ENCODE measurements at places on chromosomes 1 and 21.

- no peak for DNase-seq
Measured at GRCh38 chr1:109822749-109823542, 59.2 kb upstream of the EPS8L3 start.

- no peak for DNase-seq
Measured at GRCh38 chr1:238647877-238648276, 738.5 kb upstream of the CHRM3 start.

DNA sequence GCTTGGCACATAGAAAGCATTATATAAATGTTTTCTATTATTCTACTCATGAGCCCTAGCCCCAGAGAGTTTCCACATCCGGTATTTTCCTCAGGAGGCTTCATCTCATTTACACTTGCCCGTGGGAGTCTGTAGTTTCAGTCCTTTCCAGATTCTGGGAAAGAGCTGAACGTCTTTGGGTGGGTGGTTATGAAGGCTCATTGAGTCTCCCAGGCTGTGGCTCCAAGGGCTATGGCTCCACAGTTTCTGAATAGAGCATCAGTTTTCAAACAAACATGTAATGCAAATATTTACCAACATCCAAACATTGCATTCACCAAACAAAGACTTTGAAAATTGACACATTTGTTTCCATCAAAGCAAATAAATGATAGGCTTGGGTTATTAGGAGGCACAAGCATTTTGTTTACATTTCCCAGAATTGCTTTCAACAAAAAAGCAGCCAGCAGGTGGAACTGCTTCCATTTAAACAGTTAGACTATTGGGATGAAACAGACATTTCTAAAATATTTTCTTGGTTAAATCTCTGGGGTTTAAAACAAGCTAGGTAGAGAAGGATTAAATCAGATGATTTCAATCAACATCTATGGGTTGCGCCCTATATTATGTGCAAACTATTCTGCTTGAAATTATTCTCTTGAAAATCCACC is 1.3 kb upstream of the LEMD1 start:
- no peak for DNase-seq

DNA sequence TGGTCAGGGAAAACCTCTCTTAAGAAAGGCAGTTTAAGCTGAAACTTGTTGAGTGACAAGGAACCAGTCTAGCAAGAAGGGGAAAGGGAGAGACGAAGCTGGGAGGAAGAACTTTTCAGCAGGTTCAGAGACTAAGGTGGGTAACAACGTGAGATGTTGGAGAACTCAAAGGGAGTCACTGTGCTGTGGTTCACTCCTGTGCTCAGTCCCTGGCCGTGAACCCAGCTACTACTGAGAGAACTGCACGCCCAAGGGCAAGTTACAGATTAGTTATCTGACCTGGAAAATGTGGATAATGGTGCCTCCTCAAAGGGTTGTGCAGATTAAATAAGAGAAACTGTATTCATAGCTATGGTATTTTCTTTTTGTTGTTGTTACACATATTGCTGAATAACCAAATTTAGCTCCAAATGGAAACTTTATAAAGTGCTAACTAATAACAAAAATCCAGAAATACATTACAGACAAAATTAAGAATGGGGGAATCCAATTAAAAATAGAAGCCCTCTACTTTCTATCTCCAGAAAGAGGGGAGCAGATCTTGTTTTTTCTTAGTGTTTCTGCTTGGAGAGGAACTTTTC is 2.9 kb downstream of the ZBTB40 start:
- no peak for DNase-seq

DNA sequence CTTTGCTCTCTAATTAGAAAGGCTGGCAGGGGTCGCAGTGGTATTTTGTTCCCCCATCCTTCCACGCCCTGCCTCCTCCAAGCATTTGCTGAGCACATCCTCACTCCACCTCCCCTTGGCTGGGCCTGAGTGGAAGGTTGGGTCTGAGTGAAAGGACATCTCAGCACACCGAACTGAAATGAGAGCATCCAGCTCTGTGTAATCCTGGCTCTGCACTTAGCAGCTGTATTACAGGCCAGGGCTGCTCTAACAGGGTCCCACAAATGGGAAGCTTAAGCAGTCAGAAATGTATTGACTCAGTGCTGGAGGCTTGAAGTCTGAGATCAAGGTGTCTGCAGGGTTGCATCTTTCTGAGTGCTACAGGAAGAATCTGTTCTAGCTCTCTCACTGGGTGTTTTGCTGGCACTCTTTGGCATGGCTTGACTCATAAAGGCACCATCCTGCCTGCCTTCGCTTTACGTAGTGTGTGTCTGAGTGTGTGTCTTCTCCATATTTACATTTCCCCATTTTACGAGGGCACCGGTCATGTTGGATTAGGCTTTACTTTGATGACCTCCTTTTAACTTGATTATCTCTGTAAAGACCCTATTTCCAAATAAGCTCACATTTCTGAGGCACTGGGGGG is 48.5 kb upstream of the IGSF21 start:
- DNase-seq, result no peak

DNA sequence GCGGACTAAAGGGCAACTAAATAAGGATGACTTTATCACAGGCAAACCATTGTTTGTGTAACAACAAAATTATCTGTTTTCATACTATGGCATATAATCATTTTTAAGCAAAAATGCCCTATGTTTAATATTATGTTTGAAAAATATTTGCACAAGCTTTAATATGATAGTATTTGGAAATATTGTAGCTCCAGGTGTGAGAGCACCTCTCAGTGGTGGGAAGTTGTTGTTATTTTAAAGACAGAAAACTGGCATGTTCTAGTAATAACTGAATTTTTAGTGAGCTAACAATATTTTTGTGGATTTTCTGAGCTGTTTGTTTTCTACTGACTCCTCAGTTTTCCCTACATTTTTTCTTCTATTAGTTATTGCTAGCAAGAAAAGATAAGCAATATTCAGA is 578.8 kb downstream of the KCNT2 start:
- DNase-seq, result no peak

- peak; percentile 24 for DNase-seq
Measured at GRCh38 chr1:155178441-155179111, 4.9 kb downstream of the TRIM46 start.

DNA sequence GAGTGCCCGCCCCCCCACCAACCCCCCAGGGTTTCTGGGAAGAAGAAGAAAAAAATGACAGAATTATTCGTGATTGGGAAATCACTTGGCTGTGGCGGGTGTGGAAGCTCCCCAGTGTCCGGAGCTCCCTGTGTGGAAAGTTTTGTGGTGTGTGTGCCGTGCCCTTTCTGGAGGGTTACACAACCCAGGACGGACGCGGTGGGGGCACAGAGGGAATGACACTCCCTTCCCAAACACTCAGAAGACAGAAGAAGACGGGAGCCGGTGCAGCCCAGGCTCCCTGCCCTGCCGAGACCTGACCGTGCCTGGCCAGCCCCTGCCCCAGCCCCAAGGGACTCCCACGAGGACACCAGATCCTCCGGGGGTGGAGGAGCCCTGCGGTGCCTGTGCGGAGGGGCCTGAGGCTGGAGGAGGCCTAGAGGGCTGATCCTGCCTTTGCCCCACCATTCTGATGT is 33.0 kb upstream of the ADARB1 start:
- DNase-seq, result peak; percentile 61

DNA sequence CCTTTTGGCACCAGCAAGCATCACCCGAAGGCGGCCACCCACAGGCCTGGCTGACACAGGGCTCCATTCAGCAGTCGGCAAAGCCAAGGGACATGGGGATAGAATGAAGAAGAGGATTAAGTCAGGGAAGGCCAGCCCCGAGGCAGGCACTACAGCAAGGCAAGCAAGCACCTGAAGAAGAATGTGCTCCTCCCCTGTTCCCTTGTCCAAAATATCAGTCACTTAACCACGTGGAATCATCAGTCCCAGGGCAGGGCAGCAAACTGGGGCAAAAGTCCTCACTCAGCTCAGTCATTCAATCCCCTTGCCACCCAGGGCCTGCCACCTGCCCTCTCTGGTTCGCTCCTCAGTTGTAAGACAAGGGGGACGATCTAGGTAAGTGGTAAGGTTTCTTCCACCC is 9.3 kb downstream of the KANK4 start:
- DNase-seq, result no peak

DNA sequence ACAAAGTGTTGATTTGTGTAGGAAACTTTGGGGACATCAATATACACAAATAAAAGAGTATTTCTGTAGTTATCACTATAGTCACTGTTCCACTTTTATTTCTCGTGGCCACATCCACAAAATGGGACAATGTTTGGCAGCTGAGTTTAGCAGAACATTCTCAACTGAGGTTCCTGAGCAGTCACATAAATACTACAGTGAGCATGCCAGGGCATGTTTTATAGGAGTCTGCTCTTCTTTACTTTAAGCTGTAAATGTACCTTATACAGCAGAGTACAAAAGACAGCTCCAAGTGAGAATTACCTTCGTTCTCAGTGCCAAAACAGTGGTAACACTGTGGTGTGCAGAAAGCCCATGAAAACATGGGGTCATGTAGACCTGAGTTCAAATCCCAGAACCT is 5.0 kb downstream of the BTG3 start:
- no peak for DNase-seq

DNA sequence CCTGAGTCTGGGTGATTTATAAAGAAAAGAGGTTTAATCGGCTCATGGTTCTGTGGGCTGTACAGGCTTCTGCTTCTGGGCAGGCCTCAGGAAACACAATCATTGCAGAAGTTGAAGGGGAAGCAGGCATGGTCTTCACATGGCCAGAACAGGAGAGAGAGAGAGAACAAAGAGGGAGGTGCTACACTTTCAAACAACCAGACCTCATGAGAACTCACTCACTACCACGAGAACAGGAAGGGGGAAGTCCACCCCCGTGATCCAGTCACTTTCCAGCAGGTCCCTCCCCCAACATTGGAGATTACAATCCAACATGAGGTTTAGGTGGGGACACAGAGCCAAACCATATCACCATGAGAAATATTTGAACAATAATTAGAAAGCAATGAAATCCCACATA is 222.9 kb downstream of the FAM72C start:
- no peak for DNase-seq

DNA sequence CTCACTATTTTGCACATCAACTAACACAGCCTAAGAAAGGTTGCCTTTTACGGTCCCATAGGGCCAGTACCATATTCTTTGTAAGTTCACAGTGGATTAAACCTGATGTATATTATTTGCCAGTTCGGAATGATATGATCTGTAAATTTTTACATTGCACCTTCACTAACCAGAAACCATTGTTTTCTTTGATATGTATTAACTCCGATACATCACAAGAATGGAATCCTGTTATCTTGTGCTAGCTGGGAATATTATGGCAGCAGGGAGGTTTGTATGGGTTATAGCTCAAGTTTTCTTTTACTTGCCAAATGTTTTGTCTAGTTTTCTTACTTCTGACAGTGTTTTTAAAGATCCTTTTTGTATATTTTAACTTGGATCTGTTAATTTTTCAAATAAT is 51.4 kb upstream of the S1PR1 start:
- DNase-seq, result no peak

DNA sequence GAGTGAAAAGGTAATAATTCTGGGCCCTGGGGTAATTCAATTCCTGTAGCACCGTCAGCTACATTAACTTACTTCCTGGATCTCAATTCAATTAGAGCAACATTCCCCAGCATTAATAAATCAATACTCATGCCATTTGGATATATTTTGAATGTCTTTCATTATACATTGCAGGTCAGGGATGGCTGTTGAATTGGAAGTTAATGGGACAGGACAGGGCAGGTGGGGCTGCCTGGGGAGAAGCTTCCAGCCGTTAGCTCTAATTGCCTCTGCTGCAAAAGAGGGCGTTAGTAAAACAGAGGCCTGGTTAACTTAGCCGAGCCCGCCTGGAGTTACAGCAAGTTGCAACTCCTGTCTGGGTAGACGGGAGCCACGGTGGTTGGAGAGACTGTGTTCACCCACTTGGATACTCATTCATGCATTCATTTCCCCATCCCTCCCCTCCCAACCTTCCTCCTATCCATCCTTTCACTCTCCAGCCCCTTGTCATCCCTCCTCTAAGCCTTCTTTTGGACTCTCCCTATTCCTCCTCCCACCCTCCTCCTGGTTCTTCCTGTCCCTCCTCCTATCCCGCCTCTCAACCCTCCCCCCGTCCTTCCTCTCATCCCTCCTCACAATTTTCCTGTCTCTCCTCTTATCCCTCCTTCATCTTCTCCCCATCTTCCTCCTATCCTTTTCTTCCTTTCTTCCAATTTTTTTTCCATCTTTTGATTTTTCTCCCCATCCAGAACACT is 137.6 kb upstream of the RUNX3 start:
- DNase-seq, result no peak

DNA sequence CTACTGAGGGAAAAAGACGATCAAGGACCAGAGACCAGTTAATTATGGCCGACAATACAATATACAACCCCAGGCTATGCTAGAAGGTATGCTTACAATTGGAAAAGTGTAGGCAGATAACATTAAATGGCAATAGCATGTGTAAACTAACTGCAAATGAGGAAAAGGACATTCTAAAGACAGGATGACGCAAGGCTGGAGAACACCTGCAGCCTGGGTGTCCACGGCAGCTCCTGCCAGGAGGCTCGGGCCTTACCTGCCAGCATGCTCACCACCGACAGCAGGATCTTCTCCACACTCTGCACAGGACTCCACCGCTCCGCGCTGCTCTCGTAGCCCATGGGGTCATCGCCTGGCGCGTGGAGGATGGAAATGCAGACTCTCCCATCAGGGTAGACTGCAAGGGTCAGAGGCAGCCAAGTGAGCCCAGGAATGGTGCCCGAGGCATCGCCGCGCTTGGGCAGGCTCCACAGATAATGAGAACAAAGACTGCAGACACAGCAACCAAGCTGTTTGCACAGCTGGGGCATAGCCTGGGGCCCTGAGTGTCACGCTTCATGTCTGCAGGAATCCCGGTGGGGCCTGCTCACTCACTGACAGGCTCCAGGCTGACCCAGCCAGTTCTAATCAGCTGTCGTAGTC is 28.2 kb downstream of the UBE2G2 start:
- no peak for DNase-seq

DNA sequence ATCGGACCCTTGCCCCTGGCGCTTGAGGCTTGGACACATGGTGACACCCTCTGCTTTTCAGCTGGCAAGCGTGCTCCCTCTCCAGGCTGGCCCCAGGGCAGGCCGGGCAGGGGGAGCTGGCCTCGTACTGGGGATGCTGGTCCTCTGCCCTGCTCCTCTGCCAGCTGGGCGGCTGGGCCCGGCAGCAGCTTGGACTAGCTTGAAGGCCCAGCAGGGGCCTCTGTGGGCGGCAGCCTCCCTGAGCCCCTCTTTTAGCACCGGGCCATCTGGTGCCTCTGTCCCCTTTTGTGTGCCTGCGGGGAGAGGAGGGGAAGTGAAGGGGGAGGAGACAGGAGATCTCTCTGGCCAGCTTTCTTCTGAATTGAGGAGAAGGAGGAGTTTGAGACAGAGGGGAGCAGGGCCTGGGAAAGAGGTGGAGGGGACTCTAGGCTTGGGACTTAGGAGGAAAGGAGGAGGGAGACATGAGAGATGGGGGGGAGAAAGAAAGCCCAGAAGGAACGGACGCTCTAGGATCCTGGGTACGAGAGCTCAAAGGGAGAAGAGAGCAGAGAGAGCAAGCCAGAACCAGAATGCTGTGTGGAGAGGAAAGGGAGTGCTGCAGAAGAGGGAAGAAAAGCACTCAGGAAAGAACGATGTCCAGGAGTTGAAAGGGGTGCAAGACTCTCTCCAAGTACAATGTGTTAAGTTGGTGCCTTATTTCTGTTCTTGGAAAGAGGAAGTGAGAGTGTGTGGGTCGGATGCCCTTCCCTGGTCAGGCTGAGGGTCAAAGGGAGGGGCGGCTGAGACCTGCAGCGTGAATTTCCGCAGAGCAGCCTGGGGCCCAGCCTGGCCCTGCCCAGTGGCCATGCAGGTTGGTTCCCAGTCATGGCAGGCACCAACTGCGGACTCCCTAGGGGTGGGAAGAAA is 40.3 kb downstream of the IER5 start:
- peak; percentile 58 for DNase-seq

- no peak for DNase-seq
Measured at GRCh38 chr1:248627971-248628844, 6.7 kb downstream of the OR2T11 start.
